Natural killer cell (primary cell): ENCODE measurements at places on chromosomes 7 and 10. TPM values are rescaled to one million over a fixed set of nuclear protein-coding genes. Genes with fewer than 3 reads are reported as not detected.
A peak's percentile ranks its signal among the peaks of the same experiment; 100 is the strongest.

The NUP42 gene
- 37.5 TPM for total RNA-seq

GRCh38 chr10:97336446-97336845, 1.9 kb upstream of the FRAT2 start:
- no peak for DNase-seq

DNA sequence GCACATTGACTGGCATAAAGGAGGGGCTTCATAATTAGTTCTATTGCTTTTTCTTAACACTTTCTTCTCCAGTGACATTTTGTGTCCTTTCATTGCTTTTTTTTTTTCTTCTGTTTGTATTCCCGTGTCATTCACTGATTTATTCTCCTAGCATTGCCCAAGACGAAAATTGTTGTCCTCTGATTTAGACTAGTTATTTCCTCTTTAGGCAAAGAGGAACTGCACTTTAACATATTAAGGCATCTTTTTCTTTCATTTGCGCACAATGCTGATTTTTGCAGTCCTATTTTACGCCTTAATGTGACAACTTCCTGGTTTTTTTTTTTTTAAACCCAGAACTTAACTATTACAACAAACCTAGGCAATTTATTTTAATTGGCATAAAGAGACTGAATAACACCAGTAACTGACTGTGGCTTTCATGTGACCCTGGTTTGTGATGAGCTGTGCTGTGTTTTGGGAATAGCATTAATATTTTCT, 39.7 kb downstream of the ARID5B start:
- peak; percentile 47 for DNase-seq

The CYP3A5 gene
- total RNA-seq = 0.14 TPM

DNA sequence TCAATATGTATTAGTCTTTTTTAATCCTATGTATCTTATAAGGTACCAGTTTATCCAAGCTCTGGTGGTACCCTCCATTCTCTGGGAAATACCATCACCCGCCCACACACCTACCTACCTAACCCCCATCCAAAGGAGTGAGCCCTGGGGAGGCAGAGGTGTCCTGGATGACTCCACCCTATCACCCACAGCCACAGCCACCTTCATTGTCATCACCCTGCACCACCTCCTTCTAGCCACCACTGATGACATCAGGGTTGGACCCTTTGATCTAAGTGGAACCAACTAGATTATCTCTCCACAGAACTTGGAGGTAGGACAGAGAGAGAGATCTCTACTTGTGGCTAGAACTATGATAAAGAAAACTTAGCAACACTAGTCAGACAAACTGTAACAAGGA, 259.4 kb downstream of the PARD3 start:
- no peak for DNase-seq

DNA sequence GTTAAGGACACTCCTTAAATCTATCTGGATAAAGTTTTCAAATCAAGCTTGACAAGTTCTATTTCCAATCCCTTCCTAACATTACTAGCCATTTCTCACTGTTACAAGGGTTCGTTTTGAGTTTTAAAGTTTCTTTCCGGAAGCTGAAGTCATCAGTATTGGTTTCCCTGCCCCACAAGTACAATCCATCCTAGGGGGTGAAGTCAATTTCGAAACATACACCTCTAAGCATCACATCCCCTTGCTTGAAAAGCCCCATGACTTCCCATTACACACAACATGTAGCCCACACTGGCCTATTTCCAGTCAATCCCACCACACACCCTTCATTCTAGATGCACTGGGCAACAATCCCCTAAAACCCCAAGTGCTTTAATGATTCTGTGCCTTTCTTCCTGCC, 13.0 kb downstream of the DPY19L1 start:
- DNase-seq = no peak

The SRGN gene
- total RNA-seq = 636 TPM

The HECTD2 gene
- total RNA-seq = 3.6 TPM

GRCh38 chr10:96706331-96706853, 13.9 kb downstream of the PIK3AP1 start:
- DNase-seq = no peak

DNA sequence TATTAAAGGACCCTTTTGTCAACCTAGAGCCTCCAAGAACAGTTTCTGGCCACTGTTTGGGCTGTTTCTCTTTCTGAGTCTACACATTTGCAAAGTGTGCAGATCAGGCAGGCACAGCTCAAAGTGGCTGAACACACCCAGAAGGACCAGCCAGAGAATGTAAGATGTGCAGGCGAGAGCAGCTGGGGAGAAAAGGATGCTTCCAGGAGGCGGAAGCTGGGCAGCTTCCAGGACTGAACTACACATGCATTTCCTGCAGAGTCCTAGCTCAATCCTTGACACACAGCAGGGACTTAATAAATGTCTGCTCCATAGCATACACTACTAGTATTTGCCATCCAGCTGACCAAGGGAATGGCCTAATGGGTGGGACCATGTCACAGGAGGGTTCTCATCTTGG, 70.9 kb downstream of the CTBP2 start:
- DNase-seq = no peak

The CUZD1 gene
- 0.63 TPM for total RNA-seq

GRCh38 chr10:115974816-115975430, 298.1 kb downstream of the GFRA1 start:
- DNase-seq = no peak

The ZNF487 gene
- 30.8 TPM for total RNA-seq

DNA sequence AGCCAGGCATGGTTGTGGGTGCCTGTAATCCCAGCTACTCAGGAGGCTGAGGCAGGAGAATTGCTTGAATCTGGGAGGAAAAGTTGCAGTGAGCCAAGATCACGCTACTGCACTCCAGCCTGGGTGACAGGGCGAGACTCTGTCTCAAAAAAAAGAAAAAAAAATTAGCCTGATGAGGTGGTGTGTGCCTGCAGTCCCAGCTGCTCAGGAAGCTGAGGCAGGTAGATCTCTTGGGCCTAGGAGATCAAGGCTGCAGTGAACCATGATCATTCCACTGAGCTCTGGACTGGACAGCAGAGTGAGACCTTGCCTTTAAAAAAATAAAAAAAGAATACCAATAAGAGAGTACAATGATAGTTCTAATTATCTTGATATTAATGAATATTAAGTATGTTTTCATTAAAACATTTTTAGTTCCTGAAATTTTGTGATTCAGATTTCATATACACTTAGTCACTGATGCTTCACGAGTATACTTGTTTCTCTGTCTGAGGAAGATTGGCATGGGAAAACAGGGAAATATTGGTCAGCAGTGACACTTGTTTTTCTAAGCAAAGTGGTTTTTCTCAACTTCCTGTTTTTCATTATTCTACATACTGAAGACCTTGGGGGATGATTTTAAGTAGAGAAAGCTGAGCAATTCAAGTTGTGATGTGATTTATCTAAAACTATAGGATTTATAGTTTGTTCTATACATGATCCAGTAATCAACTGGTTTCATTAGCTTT, 76.8 kb downstream of the ADK start:
- DNase-seq = peak; percentile 51

GRCh38 chr10:89183571-89183970, 23.5 kb downstream of the CH25H start:
- DNase-seq = no peak

GRCh38 chr10:115432188-115432819, 339.1 kb downstream of the ATRNL1 start:
- no peak for DNase-seq

The LRIT1 gene
- not detected for total RNA-seq

The MXI1 gene
- total RNA-seq = 11.2 TPM

The DLG5 gene
- 52.8 TPM for total RNA-seq

DNA sequence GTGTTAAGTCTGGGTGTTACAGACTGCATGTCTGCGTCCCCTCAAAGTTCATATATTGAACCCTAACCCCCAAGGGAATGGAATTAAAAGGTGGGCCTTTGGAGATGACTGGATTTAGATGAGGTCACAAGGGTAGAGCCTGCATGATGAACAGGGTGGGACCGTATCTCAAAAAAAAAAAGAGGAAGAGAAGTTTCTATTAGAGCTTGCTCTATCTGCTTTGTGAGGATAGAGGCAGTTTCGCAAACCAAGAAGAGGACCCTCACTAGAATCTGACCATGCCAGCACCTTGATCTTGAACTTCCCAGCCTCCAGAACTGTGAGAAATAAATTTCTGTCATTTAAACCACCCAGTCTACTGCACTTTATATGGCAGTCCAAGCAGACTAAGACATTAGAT, 1.4 kb downstream of the KIN start:
- no peak for DNase-seq

The PMS2 gene
- total RNA-seq = 15.6 TPM

- DNase-seq = no peak
These were observed 29.8 kb downstream of the C10orf120 start for GRCh38 chr10:122669842-122670241.

- no peak for DNase-seq
These were observed 188.7 kb upstream of the MBL2 start for GRCh38 chr10:52961323-52961722.

DNA sequence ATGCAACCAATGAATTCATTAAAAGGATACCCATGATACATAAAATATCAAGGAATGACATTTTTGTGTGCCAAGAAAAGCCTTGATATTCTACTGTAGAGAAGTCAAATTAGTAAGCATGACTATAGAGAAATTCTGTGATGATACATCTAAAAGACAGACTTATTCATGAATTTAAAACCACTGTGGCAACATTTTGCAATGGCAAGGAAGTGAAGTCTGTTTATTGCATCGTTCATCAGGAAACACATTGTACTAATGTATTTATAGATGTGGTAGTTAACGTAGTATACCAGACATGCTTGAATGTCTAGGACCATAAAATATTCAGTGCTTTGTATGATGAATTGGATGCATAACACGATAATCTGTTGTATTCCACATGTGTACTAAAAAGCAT, 9.3 kb upstream of the CLEC5A start:
- DNase-seq = no peak

GRCh38 chr10:10359263-10359662, 658.4 kb upstream of the CELF2 start:
- no peak for DNase-seq

DNA sequence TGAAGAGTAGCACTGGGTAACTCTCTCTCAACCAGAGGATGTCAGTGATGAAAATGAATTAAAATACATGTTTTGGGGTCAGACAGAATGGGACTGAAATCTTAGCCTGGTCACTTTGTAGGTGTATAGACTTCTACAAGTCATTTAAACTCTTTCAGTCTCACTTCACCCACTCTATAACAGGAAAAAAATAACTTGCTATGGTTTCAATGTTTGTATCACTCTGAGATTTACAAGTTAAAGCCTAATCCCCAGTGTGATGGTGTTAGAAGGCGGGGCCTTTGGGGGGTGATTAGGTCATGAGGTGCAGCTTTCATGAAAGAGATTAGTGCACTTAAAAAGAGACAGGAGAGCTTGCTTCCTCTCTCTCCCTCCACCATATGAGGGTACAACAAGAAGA, 134.8 kb downstream of the INHBA start:
- no peak for DNase-seq

DNA sequence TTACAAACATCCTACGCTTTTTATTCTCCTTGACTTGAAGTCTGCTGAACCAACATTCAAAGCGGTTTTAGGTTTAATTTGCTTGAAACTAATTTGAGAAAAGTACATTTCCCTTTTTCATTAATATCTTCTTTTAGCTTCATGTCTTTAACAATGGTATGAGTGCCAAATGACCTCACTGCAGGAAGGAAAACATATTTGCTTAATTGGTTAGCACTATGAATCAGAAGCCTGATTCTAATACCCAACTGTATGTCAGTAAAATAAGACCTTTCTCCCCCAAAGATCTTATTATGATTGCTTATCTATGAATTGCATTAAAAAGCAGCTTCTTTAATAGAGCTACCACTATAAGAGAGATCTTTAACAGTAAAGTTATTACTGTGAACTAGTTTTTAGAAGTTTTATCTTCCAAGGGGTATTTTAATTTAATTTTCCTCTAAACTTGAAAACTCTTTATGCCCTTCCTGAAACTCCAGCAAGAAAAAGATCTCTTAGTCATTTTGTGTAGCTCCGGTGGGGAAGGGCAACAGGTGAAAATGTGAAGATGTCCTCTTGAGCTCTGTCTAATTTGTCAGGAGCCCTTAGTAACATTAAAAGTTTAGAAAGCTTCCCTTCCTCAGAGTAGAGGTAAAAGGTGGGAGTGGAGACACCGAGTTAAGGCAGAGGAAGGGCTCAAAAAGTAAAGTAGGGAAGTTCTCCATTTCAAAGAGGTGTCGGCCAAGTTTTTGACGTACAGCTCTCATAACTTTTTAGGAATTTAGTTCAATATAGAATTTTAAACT, 6.1 kb downstream of the COL1A2 start:
- no peak for DNase-seq

- no peak for DNase-seq
These were observed 3.4 kb upstream of the VOPP1 start for GRCh38 chr7:55575733-55576132.

The JAKMIP3 gene
- total RNA-seq = 0.20 TPM

- DNase-seq = no peak
These were observed 343.1 kb downstream of the HPSE2 start for GRCh38 chr10:98892523-98892922.

The TFEC gene
- total RNA-seq = 0.92 TPM

- peak; percentile 78 for DNase-seq
These were observed 50.4 kb downstream of the DNAJB6 start for GRCh38 chr7:157386979-157387800.

DNA sequence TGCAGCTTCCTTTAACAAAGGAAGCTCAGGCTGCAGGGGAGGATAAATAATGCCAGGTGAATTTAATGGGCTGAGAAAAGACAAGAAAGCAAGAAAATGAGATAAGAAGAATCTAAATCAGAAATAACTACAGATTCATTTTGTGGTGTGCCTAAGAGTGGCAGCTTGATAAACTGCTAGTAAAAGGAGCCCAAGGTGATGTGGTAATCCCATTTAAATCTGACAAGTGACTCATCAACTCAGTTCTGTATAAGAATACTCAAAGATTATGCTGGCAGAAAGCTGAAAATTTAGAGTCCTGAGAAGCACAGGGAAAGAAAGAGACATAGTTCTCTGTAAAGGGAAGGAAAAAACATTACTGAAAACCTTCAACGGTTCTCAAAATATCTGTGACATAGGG, 109.4 kb upstream of the PDE1C start:
- DNase-seq = no peak

- no peak for DNase-seq
These were observed 142.1 kb downstream of the GRID1 start for GRCh38 chr10:86224354-86225102.

DNA sequence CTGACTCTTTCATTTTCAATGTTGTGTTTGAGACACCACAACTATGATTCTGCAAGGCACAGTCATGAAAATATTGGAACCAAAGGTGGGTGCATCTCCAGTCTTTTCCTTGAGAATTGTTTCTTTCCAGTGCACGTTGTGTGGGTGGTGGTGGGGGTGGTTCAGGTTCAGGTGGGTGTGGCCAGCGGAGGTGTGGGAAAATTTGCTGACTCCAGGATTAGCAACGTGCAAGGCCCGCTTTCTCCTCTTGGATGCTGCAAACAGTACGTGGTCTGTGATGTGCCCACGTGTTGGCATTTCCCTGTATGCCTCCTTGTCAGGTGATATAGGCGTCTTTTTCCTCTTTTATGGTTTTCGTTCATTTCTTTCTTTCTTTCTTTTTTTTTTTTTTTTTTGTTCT, 59.1 kb downstream of the CAMK1D start:
- no peak for DNase-seq

GRCh38 chr10:6207658-6208057, 4.9 kb downstream of the PFKFB3 start:
- no peak for DNase-seq
